Immature natural killer cell (primary cell): ENCODE measurements at places on chromosomes 5 and 9. TPM values are rescaled to one million over a fixed set of nuclear protein-coding genes. Genes with fewer than 3 reads are reported as not detected.

Gene FOXD4L3
- not detected for polyA plus RNA-seq

Gene GRXCR2
- not detected for polyA plus RNA-seq

Gene PNPLA7
- 0.53 TPM for polyA plus RNA-seq

Gene PIP5KL1
- polyA plus RNA-seq, result 0.14 TPM

Gene HMCN2
- not detected for polyA plus RNA-seq

Gene TIMD4
- not detected for polyA plus RNA-seq

Gene TAF11L5
- not detected for polyA plus RNA-seq

GRCh38 chr5:168176941-168177340 lies 114.5 kb upstream of the WWC1 start:
- DNase-seq, result no peak

GRCh38 chr5:76849419-76850291 lies at the start of gene S100Z:
S100Z (plus strand) TSS chr5:76850014; CDS start chr5:76875360, 25,346 bp downstream.
- DNase-seq, result no peak

GRCh38 chr5:125595845-125596244 lies 827.4 kb upstream of the GRAMD2B start:
- no peak for DNase-seq

DNA sequence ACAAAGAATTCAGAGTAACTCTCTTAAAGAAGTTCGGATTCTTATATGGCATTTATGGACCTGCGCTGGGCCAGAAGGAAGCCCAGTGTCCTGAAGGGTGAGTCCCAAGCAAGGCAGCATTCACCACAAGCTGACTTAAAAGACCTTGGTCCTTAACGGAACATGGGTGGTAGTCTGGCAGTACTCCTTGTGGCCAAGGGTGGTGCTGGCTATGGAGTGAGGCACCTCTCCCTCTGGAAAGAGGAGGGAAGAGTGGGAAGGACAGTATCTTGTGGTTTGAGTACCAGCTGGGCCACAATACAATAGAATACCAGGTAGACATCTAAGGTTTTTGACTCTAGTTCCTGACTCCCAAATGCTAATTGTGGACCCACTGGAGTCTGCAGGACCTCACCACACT lies 425.7 kb upstream of the CYLC2 start:
- DNase-seq, result no peak

DNA sequence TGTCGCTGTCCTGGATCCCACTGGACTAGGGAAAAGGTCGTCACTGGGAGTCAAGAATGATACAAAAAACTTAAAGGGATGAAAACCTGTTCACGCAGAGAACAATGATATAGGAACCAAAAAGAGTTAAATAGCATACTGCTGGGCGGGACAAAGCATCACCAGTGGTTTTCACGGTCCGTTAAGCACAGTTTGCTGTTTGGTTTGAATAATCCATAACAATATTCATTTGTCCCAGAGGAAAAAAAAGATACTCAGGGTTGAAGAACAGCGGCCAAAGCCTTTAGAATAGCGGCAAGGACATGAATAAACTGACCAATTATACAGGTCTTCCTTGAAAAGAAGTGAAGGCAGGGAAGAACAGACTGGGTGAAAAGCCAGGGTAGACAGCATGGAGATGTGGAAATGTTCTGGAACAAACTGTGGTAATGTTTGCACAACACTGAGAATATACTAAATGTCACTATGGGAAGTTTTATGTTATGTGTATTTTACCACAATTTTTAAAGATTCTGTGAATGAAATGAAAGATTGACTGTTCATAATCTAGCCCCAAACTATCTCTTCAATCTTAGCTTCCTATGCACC lies 60.8 kb downstream of the MTMR12 start:
- no peak for DNase-seq
